Prostate gland (tissue), 2 donors: ENCODE measurements at places on chromosomes 3 and 15.

DNA sequence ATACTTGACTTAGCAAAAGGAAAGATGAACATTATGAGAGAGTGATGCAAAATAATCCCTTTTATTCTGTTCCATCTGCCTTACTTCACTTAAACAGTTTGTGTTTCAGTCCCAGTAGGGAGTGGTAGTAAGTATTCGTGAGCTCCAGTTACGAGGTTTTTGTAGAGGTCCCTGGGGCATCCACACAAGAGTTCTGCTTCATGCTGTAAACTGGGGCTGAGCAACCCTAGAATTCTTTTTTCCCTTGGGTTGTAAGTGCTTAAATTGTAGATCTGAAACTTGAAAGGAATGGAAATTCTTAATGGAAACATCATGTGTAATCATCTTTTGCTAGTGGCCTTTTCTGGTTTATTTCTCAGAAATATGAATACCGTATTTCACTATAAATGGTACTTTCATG lies 79.5 kb downstream of the SEMA6D start:
- no peak for DNase-seq

- DNase-seq: no peak
Observed at GRCh38 chr3:176359211-176359610, 838.1 kb downstream of the TBL1XR1 start.

GRCh38 chr3:44470430-44470829 lies 7.0 kb downstream of the ZNF445 start:
- no peak for DNase-seq

- no peak for DNase-seq
Observed at GRCh38 chr3:50303013-50303815, at the start of gene HYAL1. TSS of gene HYAL1 (minus strand) at chr3:50303574. CDS start at chr3:50302956, 618 bp downstream.

GRCh38 chr15:51904931-51905330 lies 66.6 kb downstream of the LEO1 start:
- no peak for DNase-seq
